Tibial artery (tissue), 4 donors: ENCODE measurements at places on chromosomes 5 and 9.

DNA sequence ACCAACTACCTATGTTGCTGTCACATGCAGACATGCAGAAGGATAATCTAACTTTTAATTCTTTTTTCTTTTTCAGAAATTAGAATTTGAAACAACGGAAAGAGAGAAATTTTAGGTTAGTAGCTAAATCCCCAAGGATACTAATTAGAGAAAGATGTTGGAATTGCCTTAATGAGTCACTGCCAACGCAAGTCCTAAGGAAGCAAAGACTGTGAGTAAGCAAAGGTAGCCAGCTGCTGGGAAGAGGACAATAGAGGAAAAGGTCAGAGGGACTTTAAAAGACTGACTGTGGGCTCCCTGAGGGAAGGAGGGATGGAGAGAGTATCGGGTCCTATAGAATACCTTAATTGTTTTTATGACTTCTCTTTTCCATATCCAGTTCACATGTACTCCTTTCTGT lies 461.9 kb upstream of the PAPPA start:
- DNase-seq = no peak

DNA sequence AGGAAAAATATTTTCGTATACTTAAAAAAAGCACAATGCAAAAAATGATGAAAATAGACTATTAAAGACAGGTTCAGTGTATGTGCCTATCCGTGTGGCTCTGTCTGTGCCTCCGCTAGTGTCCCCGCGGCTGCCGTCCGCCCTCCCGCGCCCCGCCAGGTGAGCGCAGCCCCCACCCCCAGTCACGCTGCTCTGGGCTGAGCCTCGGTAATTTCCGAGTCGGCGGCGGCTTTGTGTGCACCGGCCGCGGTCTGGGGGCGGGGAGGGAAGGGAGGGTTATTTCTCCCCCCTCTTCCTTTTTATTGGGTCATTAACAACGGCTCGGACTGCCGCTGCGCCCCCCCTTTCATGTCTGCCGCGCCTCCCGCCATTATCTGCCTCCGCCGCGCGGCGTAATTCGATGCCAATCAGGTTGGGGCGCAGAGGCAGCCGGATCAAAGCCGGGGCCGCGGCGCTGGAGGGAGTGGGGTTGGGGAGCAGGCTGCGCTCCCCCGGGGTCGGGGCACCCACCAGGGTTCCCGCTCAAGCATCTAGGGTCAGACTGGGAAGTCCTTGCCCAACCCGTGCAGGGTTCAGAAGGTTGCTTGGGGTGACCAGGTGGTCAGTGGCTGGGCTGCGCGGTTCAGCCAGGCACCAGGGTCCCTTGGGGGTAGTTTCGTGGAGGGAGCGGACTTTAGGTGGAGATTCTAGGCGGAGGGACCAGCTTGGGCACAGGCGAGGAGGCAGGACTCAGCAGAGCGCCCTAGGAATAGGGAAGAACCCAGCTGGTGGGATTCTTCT lies 39.5 kb upstream of the PSD2 start:
- DNase-seq = no peak

DNA sequence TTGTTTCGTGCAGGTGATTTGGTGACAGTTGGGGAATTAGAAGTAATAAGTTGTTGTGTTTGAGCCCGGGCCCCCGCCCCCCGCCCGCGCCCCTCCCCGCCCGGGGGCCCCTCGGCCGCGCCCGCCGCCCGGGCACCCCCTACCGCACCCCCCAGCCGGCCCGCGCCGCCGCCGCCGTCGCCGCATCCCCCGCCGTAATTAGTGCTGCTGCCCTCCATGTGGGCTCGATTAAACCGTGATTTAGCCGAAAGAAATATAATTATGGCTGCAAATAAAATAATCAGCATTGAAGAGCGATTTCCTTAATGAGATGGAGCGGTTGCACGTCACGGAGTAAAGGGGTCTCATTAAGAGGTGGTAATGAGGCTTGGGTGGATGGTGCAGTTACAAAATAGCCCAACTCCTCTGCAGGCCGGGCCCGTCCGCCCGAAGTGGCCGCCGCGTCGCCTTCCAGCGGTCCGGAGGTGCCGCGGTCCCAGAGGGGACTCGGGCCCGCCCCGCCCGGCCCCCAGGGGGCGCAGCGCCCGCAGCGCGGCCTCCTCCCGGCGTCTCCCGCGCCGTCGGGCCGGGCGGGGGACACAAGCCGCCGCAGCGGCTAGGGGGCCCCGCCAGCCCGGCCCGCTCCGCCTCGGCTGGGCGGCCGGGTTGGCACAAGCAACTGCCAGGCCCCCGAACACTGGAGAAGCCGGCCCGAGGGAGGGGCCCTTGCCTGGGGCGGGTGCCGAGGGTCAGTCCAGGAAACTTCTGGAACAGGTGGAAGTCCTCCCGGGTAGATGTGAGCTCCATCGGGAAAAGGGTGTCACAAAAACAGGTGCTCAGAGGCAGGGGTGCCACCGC lies 6.9 kb upstream of the OTP start:
- DNase-seq = no peak

- peak; percentile 79 for DNase-seq
Observed at GRCh38 chr5:177496070-177496726, 1.2 kb downstream of the PDLIM7 start.

DNA sequence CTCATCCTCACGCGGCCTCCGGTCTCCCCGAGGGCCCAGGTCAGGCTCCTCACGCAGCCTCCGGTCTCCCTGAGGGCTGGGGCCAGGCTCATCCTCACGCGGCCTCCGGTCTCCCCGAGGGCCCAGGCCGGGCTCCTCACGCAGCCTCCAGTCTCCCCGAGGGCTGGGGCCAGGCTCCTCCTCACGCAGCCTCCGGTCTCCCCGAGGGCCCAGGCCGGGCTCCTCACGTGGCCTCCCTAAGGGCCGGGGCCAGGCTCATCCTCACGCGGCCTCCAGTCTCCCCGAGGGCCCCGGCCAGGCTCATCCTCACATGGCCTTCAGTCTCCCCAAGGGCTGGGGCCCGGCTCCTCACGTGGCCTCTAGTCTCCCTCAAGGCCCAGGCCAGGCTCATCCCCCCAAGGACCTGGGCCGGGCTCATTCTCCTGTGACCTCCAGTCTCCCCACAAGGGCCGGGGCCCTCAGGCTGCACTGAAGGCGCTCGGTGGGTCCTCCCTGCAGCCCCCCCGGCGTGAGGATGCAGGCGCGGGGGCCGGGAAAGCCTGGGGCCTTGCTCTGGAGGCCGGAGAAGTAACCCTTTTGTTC lies 51.2 kb upstream of the FCN2 start:
- no peak for DNase-seq

DNA sequence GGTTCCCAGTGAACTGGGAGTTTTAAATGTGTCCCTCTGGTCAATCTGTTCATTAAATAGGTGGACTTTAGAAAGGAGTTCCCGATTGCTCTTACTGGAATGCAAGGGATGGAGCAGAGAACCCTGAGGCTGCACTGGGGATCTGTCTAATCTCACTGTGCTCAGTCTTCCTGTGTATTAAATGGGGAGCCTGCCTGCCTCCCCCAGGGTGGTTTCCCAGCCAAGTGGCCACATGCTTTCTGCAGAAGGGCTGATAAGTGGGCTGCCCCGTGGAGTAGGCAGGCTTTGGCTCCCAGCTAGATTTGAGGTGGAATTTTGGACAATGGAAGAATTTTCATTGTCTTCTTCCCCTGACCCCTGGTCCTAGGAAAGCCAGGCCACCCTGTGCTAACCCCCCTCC lies 14.0 kb upstream of the PHYHD1 start:
- DNase-seq = no peak

- DNase-seq = no peak
Observed at GRCh38 chr5:1504069-1504595, 19.6 kb downstream of the LPCAT1 start.

DNA sequence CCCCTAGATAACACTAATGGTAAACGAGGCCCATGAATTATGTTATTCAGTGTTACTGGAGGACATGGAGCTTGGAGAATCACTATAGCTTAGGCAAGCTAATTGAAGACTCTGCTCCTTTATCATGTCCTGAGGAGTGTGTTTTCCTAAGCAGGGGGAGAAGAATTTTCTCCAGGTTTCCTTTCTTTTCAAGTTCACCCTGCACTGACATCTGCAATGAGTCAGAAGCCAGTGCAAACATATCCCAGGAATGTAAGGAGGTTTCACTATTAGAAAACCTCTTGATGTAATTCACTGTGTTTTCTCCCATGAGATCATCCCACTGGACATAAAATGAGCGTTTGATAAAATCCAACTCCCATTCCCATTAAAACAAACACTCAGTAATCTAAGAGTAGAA lies 75.6 kb downstream of the DMRT2 start:
- no peak for DNase-seq

DNA sequence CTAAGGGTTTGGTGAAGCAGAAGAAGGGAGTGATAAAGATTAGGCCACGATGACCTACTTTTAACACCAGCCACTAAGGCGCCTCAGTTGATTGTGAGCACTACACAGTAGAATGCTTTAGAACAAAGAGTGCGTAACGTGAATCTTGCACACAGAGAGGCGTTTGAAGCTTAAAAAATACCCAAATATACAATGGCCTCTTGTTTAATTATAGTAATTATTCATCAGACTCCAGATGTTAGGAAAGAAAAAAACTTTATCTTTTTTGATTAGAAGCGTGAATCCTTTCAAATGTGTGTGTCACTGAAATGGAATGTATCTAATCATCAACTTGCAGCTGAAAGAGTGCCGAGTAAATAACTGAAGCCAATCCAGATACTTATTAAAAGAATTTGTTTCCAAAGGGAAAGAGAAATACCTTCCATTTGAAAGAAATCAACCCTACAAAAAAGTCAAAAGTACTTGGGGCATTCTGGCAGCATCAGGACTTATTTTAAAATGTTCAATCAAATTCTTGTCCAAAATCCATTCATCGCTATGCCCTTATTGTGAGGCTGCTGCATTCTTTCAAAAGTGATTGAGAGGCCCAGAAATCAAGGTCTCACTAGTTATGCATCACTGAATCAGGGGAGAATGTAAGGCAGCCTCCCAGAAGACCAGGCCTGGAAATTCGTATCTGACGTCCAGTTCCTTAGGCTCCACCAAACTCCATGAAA lies 337.5 kb downstream of the ZNF608 start:
- no peak for DNase-seq
